ENCODE measurements at places on chromosomes 4 and X.

DNA sequence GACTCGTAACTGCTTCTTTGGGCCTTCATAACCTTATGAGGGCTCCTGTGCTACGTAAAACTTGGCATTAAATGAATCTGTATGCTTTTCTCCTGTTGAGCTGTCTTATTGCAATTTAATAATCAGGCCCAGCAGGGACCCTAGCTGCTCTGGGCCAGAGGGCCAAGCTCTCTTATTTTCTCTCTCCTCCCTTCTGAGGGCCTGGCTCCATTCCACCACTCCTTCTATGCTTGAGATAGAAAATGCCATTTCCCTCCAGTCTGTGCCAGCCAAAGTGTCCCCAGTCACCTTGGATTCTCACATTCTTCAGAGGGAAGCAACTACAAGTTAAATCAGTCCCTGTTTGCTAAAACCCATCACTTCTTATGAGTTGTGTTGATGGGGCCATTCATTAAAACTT, 90.1 kb downstream of the CLCN4 start:
- no peak for DNase-seq

- no peak for DNase-seq
These were observed 52.0 kb upstream of the UGT2B7 start for GRCh38 chr4:69044247-69044646.

DNA sequence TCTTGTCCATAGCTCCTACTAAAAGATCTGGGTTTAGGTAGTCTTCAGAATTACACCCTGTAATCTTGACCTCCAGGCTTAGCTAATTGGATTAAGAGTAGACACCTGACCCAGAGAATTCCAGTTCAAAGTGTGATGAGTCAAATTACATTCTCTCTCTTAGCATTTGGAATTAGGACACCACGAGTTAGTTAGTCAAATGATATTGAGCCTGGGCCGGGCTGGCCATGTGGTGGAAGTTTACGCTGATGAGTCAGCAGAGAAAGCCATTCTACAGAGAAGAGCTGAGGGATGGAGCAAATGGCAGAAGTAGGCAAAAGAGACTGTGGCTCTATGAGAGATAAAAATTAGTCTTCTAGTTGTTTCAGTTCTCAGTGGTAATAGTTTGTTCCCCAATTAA, 31.1 kb downstream of the CEP44 start:
- DNase-seq, result no peak

DNA sequence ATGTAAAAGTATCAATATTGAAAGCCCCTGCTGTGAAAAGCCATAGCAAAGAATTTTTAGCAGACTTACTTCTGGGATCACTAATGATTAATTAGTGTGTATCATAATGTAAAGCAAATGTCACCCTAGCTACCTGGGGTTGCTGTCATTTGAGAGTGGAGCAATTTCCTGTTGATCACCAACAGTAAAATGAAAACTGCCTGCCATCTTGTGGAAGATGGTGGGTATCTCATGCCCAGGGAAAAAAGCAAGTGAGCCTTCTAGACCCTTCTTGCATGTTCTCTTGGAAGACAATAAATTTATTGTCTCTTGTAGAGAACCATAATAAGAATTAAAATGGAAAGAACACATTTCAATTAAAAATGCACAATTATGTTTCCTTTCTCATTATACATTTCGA, 360.2 kb downstream of the ZIC3 start:
- DNase-seq, result no peak

- DNase-seq, result no peak
These were observed 41.8 kb upstream of the IL21 start for GRCh38 chr4:122662701-122663100.

GRCh38 chr4:156762851-156763250, 208.7 kb downstream of the PDGFC start:
- no peak for DNase-seq

- no peak for DNase-seq
These were observed 167.3 kb upstream of the LEF1 start for GRCh38 chr4:108336076-108336475.

DNA sequence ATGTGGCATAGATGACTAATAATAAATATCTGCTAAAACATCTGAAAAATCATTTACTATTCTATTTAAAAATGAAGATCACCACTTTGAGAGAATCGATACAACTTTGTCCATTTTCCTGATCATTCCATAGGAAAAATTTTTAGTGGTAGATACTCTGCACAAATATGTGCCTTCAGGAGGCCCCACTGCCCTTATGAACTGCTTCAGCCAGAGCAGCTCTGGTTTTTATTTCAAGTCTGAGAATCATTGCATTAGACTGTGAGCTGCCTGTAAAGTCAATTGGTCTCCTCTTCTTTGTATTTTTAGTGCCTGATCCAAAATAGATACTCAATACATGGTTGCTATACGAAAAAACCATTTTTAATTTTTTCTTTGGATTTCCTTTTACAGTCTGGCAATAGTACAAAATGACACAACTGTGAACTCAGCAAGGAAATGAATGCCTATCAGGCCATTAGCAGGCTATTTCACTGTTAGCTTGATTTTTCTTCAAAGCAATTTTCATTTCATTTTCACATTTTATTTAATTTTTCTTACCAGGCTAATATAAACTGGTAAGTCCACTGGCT, 69.1 kb downstream of the SHISA3 start:
- no peak for DNase-seq

DNA sequence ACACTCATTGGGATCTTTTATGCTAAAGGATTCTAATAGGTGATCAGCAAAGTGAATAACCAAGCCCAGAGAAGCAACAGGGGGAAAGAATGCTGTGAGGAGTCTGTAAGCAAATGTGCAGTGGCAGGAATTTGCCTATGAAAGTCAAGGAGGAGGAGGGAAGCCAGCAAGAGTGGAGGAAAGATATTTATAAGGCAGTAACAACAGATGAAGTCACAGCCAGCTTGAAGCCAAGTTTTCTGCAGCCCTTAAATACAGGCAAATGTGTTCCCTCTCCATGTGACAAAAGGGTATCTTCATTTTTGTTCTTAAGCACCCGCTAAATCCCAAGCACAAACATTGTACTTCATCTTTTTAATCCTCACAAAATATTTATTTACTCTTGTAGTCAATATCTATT, 275.0 kb upstream of the CLNK start:
- DNase-seq, result no peak

- no peak for DNase-seq
These were observed 38.8 kb downstream of the BTC start for GRCh38 chr4:74755486-74755885.

DNA sequence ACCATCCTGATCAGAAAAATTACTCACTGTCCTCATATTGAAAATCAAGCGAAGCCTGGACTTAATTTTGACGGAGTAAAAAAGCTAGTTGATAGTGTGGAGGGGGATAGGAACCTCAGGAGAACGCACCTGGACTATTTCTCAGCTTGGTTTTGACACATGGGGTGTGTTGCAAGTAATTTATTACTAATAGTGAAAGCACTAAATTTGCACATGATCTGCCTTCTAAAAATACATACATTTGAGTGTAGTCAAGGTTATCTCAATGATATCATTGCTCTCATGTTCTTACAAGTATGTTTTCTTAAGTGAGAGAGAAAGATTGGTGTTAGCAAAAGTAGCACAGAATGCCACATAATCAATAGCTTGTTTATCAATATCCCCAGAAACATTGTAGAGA, 29.5 kb downstream of the LRIT3 start:
- no peak for DNase-seq

DNA sequence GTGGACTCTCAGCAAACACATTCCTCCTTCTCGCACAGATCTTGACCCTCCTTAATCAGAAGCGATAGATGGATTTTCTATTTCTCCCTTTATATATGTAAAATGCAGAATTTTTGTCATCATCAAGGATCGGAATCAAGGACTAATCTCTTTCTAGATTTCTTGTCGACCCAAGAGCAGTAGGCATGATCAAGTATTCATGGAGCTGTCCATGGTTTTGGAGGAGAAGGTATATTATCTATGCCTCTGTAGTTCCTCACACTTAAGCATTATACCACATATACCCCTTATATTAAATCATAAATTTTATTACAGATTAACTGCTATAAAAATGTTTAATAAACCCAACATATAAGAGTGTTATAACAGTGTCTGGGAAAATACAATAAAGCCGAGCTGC, 886.8 kb downstream of the NLGN4X start:
- DNase-seq, result no peak

DNA sequence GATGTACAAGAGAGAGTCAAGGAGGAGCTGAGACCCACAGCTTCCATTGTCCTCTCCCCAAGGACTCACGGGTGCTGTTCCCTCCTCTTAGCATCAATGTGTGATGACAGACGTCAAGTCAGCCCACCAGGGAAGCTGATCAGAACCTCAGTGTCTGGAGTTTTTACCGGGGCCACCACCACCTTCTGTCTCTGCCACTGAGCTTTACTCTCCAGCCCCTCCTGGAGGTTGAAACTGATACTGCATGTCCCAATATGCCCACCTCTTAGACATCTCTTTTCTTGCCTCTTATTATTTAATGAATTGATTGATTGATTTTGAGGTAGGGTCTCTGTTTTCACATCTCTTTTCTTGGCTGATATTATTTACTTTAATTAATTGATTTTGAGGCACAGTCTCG, 10.3 kb upstream of the AKAP17A start:
- peak; percentile 80 for DNase-seq

- DNase-seq, result no peak
These were observed 657 bp upstream of the ANKRD50 start for GRCh38 chr4:124713185-124713592.

DNA sequence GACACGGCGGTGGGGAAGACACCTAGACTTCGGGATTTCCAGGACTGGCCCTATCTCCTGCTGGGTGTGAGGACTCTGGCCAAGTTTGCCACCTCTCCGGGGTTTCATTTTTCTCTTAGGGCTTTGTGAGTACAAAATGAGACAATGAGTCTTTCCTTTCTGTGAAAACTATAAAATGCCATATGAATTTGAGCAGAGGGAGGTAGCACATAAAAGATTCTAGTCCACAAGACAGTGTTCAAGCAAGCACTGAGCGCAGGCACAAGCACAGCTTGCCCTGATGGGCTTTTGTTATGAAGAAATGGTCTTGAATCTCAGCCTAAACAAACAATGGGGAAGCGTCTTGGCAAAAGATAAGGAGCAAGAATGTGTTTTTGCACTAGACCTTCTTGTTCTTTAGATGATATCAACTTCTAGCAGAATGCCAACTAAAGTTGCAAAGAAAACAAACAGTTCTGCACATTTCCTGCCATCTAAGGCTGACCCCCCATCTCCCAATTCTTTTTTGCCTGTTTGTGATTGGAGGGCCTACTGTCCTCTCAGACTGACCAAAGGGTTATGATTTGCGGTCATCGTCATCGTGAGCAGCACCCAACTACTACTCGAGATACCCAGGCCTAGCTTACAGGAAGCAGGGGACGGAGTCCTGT, 73.0 kb upstream of the ZNF518B start:
- DNase-seq, result no peak

DNA sequence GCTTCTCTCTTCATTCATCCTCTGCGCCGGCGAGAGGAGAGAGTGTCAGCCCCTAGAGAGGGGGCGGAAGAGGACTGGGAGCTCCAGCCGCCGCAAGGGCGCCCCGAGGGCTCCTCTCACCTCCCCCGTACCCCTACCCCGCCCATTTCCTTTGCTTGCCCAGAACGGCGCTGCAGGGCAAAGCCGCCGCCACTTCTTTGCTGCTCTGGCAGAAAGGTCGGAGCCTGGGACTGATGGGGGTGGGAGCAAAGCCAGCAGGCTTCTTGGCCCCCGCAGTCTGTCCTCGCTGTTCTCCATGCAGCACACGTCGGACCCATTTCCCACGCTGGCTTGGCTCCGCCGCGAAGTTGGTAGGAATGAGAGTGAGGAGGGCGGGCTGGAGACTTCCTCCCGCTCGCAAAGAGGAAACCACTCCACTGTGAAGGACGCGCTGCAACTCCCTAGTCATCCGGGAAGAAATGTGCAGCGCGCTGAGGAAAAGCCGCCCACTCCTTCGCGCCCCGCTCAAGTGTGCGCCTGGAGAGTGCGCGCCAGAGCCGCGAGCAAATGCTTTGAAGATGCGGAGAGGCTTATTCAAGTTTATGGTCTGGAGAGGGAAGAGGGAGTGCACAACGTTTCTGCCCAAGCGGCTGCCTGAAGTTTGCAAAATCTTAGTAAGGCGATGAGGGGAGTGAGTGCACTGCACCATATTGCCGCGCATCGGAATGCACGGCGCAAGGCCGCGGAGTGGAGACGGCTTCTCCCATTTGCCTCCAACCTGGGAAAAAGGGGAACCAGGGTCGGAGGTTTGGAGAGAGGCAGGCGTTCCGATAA, 2.8 kb upstream of the PCDH7 start:
- DNase-seq, result no peak

- DNase-seq, result no peak
These were observed 15.8 kb upstream of the MAGEA4 start for GRCh38 chrX:151896734-151897474.

DNA sequence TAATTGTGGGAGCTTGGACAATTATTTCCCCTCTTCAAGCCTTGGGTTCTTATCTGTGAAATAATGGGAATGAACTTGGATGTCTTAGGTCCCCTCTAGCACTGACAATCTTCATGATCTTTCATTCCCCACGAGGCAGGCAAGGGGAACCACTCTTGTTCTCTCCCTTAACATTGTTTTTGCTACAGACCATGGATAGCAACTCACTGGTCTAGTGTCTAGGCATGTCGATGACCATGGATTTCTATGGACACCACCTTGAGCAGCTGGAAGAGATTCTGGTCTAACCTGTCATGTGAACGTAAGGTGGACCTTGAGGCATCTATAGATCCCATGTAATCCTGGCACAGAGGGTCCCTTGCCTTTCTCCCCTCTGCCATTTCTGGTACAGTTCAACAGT, 104.1 kb upstream of the DHX15 start:
- no peak for DNase-seq

GRCh38 chr4:23660865-23661264, 229.0 kb downstream of the PPARGC1A start:
- no peak for DNase-seq

- DNase-seq, result no peak
These were observed 493.0 kb upstream of the PITX2 start for GRCh38 chr4:111115881-111116280.

DNA sequence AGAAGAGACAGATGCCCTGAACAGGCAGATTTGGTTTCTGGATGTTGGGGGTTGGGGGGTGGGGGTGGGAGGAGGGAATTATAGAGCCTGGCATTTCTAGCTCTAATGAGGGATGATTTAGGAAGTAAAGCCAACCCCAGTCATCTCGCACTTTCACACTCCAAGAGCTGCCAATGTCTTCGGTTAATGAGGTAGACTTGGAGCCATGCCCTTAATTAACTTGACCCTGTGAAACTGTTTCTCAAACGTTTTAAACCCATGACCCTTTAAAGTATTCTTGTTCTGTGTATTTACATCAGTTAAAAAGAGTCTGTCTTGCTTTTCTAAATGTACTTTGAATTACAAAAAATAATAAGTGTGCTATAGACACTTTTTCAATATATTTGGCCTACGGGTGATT, 466.9 kb downstream of the FAT4 start:
- no peak for DNase-seq

DNA sequence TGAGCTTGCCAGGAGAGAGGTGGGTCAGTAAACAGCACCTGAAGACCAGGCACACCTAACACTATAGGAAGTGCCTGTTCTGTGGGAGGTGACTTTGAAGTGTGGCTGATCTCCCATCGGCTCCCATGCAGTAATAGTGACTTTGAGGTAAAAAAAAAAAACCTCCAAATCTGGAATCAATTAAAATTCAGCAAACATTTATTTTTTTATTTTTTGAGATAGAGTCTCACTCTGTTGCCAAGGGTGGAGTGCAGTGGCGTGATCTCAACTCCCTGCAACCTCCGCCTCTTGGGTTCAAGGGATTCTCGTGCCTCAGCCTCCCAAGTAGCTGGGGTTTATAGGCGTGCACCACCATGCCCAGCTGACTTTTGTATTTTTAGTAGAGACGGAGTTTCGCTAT, 32.4 kb downstream of the ARHGAP10 start:
- DNase-seq, result no peak

GRCh38 chr4:168535689-168536088, 38.8 kb downstream of the PALLD start:
- no peak for DNase-seq
